ENCODE measurements at places on chromosomes 5 and 9.

DNA sequence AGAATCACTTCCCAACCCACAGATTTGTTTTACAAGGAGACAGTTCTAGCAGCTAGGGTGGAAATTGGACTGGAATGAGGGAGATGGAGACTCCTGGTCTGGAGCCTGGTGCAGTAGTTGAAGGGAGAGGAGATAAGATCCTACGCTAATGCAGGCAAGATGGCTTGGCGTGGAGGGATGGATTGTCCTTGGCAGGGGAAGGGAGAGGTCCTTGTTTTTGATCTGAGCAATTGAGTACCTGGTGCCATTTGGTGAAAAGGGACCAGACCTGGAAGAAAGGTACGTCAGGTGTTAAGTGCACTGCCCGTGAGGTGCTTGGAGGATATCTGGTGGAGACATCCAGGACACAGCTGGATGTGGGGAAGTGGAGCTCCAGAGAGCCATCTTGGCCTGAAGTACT lies 35.7 kb downstream of the ANGPTL2 start:
- no peak for DNase-seq

- no peak for DNase-seq
Observed at GRCh38 chr5:17813214-17813613, 179.0 kb downstream of the TAF11L14 start.

GRCh38 chr9:18077941-18078678 lies 395.8 kb upstream of the ADAMTSL1 start:
- DNase-seq: no peak

DNA sequence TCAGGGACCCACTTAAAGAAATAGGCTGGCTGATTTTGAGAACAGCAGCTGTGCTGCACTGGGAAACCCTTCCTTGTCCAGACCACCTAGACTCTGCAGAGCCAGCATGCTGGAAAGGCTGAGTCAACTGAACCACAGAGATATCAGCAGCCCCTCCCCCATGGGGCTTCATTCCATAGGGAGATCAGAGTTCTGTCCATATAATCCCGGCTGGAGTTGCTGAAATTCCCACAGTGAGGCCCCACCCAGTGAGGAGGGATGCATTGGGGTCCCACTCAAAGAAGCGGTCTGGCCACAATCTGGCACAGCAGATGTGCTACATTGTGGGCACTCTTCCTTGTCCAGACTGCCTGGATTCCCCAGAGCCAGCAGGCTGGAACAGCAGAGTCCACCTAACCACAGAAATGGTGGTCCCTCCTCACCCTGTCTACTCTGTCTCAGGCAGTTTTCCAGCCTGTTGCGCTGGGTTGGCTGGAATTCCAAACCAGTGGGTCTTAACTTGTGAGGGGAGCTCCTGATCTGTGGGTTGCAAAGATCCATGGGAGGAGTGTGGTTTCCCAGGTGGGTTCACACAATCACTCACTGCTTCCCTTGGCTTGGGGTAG lies 127.1 kb downstream of the RNF180 start:
- no peak for DNase-seq

DNA sequence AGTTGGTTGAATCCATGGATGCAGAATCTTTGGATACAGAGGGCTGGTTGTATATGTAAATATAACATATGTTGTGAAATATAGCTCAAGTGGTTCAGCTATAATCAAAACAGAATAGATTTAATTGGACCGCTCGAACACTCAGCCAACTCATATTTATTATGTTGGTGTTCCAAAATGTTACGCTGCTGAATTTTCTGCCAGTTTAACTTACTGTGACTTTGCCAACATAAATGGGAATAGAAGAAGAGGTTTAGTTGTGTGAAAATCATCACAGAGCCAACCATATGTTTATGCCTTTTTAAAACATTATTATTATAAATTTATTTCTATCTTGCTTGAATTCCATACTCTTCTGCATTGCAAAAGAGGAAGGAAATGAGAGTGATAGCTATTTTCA lies 178.2 kb upstream of the FBXL7 start:
- DNase-seq: no peak

GRCh38 chr5:94218374-94218773 lies 400.0 kb downstream of the KIAA0825 start:
- DNase-seq: no peak

GRCh38 chr5:83653669-83654068 lies 67.0 kb downstream of the HAPLN1 start:
- no peak for DNase-seq

DNA sequence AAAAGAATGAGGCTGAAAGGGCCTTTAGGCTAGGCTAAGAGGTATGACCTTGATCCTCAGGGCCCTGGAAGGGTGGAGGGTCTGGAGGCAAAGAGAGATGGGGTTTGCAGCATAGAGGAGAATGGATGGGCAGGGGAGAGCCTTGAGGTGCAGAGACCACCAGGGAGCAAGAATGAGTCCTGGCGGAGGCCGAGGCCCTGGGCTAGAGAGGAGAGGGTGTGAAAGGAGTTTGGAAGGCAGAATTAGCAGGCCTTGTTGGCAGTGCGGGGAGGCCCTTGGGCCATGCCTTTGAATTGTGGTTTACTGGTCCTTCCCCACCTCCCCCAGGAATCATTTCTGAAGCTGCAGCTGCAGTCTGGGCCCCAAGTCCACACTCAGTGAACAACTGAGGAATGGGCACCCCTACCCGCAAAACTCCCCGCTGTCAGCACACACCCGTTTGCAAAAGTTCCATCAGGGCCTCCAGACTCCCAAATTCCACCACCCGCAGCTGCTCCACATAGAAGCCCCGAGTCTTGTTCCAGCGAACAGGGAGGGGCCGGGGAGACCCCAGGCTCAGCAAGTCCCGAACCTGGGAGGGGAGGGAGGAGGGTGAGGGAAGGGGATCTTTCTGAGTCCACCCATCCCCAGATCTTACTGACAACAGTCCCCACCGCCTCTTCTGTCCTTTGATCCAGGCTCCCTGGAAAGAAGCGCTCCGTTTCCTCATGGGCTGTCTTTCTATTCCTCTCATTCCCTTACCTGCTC lies 2.1 kb downstream of the KIF12 start:
- DNase-seq: no peak

- DNase-seq: no peak
Observed at GRCh38 chr9:100534401-100534800, 43.5 kb upstream of the CAVIN4 start.

DNA sequence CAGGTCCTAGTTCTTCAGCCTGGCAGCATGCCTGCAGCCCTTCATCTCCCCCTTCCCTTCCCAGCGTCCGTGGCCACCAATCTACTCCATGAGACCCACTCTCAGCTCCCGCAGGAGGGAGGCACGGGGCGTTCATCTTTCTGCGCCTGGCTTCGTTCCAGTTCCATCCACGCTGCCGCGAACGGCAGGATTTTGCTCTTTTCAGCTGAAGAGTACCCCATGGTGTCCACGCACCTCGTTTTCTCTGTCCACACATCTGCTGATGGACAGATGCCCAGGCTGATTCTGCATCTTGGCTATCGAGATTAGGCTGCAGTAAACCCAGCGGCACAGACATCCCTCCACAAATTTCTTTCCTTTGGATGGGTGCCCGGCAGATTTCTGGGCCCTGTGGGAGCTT lies 30.5 kb upstream of the NKD2 start:
- no peak for DNase-seq

GRCh38 chr9:136645352-136645902 lies 17.3 kb upstream of the EGFL7 start:
- DNase-seq: no peak

GRCh38 chr5:157100140-157100679 lies 8.6 kb downstream of the HAVCR2 start:
- no peak for DNase-seq

DNA sequence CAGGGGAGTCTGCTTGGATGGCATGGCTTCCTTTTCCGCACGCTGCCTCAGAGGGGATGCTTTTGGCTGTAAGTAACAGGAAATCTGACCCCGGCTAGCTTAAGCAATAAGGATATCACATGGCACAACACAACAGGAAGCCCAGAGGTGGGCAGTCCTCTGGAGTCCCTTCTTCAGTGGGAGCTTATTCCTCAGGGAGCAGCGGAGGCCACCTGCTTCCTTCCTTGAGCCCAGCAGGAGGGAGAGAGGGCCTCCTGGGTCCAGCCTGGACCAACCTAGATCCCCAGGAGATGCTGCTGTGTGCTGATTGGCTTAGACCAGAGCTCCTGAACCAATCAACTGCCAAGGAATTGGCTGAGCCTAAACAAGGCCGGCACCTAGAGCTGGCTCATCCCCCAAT lies 66.3 kb downstream of the C9orf50 start:
- no peak for DNase-seq

DNA sequence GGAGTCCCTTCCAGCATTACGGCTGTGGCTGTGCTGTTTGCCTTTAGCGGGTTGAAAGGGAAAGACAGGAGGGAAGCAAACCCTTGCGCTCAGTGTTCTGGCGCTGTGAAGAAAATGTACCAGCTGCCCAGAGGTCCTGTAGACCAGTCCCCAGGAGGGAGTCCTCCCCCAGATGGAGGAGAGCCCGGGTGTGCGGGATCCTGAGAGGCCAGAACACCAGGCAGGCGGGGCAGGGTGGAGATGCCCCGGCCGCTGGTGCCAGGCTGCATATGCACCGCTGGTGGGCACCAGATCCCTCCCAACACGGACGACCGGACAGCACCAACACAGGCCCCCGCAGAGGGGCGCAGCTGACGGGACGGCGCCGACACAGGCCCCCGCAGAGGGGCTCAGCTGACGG lies 37.2 kb upstream of the SLC9A3 start:
- no peak for DNase-seq

DNA sequence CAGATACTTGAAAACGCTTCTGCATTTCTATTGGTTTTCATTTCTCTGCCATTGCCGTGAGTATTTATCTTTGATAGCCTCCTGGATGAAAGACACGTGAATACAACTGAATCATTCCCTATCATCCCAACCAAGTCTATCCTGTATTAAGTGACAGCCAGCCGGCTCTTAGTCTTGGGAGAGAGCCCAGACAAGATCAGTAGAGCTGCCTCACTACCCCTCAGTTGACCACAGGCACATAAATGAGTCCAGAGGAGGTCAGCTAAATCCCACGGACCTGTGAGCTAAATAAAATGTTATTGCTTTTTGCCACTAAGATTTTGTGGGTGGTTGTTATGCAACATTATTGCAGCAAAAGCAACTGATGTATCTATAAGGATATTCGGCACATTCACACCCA lies 639.0 kb upstream of the ACO1 start:
- DNase-seq: no peak

GRCh38 chr9:20189871-20190270 lies 401.0 kb upstream of the SLC24A2 start:
- DNase-seq: no peak

DNA sequence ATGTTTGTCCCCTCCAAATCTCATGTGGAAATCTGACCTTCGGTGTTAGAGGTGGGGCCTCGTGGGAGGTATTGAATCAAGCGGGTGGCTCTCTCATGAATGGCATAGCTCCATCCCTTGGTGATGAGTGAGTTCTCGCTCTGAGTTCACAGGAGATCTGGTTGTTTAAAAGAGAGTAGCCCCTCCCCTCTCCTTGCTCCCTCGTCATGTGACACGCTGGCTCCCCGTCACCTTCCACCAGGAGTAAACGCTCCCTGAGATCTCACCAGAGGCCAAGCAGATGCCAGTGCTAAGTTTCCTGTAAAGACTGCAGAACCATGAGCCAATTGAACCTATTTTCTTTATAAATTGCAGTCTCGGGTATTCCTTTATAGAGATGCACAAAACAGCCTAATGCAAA lies 74.5 kb downstream of the RASEF start:
- no peak for DNase-seq

DNA sequence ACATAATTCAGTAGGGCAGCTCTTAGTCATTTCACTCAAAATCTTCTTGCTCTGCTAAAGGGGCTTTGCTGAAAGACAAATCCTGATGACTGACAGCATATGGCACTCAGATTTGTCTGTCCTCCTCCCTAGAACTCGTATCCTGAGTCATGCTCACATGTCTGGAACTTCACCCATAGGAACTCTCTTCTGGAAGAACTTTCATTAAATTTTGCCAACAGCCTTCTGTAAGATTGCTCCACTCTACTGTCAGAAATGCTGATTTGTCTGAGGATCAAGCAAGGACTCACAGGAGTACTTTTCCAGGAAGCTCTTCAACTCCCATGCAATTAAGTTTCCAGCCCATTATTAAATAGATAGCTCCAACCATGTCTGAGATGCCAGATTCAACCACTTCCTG lies 59.8 kb upstream of the SNX2 start:
- DNase-seq: no peak

DNA sequence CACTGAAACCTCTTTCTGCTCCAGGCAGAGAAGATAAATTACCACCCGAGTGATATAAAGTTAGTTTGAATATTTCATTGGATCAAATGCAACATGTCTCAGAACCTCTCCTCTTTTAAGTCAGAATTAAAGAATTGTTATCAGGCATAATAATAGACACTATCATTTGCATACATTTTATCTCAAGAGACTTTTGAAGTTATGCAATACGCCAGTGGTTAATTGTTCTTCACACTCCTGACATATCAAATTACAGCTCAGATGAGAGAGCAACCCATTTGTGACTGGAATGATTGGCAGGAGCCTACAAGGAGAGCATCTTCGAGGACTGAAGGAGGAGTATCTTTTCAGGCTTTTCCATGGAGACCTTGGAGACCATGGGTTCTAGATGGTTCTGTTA lies 452.2 kb downstream of the KDM4C start:
- no peak for DNase-seq

DNA sequence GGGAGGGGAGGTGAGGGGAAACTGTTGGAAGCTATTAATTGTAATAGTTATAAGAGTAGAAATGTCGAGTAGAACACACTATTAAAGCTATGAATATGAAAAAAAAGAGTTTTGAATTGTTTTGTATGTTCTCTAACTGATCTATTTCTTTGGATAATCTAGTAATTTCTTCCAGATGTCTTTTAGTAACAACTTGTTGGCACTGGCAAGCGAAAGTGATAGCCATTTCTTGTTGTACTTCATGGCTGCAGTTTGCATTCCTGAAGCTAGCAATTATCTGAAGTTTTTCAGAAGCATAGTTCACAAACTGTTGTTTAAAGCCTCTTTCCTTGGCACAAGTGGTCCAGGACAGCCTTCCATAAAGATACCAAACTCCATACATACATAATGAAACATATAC lies 49.4 kb upstream of the SPATA31C2 start:
- no peak for DNase-seq

- DNase-seq: no peak
Observed at GRCh38 chr9:32906213-32906612, 95.2 kb downstream of the APTX start.

DNA sequence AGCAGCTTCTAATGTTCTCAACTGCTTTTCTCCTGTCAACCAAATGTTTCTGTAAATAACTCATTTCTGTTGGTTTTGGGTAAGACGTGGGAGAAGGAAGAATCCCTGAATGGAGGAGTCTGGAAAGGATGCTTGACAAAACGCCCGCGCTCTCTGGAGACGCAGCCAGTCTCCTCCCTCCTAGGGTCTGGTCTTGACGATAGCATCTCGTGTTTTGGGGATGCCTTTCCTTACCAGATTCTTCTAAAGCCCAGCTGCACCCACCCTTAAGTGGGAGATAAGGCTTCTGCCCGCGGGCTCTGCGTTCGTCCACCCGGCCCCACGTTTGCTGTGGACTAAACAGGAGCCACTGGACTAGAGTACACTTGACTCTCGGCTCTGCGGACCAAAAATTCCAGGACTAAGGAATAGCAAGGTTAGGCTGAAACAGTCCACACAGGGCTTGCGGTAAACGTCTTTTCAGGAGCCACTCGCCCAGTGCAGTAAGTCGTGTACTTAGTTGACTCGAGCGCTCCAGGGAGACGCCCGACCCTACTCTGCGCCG lies 491 bp upstream of the CTSL start:
- DNase-seq: no peak
